RPMI8226 (cell line): ENCODE measurements at places on chromosomes 16 and 17.

DNA sequence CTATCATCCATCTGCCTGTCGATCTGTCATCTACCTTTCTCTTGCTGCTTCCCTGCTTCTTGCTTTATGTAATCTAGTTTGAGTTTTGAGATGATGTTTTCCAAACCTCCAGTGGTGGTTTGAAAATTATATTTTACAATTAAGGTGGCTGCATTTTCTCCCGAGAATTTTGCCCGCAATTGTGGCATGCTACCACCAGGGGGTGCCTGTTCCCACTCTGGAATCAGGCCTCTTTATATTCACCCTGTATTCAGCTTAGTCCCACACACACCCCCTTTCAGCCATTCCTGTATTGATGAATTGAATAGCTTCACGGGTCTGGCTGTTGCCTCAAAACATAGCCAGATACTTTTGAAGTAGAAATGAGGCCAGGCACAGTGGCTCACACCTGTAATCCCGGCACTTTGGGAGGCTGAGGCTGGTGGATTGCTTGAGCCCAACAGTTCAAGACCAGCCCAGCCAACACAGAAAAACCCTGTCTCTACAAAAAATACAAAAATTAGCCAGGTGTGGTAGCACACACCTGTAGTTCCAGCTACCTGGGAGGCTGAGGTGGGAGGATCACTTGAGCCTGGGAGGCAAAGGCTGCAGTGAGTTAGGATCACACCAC is 3.2 kb downstream of the PRSS22 start:
- no peak for DNase-seq

DNA sequence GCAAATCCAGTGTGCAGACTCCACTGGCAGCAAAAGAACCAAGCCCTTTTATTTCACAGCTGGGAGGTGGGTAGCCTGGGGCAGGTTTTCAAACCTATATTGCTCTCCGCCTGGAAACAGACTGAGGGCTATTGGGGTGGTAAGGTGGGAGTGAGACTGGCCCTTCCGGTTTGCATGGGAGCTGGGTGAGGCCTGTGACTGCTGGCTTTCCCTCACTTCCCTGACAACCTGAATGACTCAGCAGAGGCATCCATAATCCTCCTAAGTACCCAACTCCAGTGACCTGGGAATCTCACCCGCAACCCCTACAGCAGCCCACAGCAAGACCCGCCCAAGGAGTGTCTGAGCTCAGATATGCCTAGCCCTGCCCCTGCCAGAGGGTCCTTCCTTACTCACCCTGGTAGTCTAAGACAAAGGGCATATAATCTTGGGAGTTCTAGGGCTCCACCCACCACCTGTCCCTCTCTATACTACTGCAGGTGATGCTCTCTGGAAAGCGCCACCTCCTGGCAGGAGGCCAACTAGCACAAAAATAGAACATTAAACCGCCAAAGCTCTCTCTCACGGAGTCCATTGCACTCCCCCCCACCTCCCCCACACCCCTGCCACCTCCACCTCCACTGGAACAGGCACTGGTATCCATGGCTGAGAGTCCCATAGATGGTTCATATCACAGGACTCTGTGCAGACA is 602.0 kb upstream of the C16orf82 start:
- peak; percentile 3 for DNase-seq

DNA sequence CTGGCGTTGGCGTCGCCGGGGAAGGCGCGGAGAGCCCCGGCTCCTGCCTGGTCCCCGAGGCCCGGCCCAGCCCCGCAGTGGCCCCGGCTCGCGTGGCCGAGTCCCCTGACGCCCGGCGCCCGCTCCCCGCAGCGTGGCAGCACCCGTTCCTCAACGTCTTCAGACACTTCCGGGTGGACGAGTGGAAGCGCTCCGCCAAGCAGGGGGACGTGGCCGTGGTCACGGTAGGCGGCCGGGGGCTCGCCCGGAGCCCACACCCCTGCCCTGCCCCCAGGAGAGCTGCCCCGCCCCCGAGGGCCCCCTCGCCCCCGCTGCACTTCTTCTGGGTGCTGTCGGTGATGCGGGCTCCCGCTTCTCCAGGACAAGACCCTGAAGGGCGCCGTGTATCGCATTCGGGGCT is 466 bp downstream of the WDR90 start:
- DNase-seq: peak; percentile 61

DNA sequence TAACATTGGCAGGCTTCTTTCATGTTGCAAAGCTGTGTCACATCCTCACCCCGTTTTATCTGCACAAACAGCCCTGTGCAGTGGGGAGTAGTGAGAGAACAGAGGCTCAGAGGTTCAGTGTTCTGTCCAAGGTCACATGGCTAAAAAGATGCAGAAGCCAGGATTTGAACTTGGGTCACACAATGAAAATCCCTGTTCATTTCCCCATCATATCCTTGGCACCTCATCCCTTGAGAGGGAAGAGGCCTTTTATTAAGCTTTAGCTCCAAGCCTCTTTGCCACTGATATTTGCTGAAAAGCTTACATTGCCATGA is 106.6 kb downstream of the AMFR start:
- no peak for DNase-seq

DNA sequence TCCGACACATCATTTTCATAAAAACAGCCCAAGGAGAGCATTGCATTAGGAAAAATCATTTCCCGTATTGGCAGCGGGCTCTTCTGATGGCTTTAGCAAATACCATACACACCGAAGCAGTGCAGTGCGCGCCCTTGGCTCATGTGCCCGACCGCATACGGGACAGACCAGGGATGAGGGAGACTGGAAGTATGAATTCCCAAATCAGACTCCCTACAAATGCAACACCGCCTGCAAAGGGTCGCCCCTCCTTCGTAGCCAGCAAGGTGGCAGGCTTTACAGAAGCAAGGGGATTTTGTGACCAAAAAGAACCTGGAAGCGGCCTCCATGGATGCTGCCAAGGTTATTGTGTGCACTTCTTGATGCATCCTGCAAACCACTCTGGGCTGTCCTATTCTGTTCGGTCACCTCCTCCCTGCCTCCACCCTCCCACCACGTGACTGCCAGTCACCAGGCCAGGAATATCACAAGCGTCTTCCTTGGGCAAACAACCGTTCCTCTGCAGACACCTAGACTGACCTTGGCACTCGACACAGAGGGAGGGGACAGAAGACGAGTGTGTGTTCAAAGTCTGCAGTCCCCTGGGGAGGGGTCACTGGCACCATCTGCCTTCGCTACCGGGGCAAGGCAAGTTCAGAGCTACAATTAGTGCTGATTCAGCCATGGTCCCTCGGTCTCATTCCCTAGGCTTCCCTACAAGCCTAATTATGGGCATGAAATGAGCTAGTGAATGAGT is 460.4 kb downstream of the SLC39A11 start:
- no peak for DNase-seq

- DNase-seq: no peak
Observed at GRCh38 chr16:1915732-1916639, 2.2 kb downstream of the HS3ST6 start.

GRCh38 chr16:19735074-19735867 is 17.2 kb downstream of the IQCK start:
- no peak for DNase-seq

DNA sequence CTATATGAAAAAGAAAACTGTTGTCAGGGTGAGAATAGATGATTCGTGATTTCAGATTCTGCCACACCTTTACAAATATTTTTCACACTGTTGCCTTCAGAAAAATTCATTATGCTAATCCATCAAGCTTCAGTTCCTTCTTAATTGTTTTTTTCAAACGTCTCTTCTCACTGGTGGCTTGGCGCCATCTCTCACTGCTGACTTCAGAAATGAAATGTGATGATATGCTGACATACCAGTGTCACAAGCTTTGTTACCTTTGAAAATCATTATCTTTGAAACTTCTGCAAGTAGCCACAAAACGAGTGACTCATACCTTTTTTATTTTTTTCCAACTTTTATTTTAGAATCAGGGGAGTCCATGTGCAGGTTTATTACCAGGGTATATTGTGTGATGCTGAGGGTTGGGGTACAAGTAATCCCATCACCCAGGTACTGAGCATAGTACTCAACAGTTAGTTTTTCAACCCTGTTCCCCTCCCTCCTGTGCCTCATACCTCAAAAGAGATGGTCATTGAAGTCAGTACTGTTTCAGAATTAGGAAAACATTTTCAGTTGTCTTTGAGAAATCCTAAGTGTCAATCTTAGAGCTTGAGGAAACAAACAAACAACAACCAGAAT is 14.0 kb upstream of the KRT222 start:
- DNase-seq: peak; percentile 35

GRCh38 chr17:74951065-74951464 is 15.4 kb downstream of the OTOP3 start:
- no peak for DNase-seq

- DNase-seq: no peak
Observed at GRCh38 chr17:16329519-16330271, 23.6 kb downstream of the CENPV start.

DNA sequence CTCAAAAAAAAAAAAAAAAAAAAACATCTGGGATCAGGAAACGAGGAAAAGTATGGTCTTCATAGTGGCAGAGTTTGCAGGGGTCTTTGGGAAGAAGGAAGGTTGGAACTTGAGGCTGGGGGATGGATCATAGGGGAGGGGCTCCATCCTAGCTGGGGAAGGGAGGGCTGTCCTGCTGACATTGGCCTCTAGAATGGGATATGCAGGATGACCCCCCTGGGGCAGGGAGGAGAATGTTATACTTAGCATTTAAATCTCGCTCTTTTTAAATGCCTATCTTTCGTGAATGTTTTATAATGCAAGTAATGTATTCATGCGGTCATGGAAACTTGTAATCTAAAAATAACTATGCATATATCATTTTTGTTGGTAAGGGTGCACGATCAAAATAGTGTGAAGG is 33.2 kb downstream of the TMEM235 start:
- no peak for DNase-seq

DNA sequence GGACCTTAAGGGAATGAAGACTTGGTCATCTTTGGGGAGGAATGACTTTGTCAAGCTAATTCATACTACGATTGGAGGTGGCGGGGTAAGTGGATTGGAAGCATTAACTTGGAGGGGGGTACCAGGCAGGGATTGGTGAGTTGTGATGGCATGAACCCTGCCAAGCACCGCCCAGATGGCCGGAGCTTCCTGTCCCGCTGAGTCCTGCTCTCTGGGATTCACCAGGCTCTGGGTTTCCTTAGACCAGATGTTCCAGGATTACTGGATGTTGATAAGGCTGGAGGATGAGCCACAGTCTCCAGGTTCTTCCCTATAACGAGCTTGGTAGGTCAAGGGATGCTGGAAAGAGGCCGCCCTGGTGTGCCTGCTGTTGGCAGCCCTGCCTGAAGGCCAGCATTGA is 154.9 kb downstream of the SDK2 start:
- DNase-seq: no peak
